NCI-H460 (cell line): ENCODE measurements at places on chromosomes 5 and 9. TPM values are rescaled to one million over a fixed set of nuclear protein-coding genes. Genes with fewer than 3 reads are reported as not detected.
A peak's percentile ranks its signal among the peaks of the same experiment; 100 is the strongest.

GRCh38 chr9:18990494-18990893 is 42.5 kb downstream of the SAXO1 start:
- DNase-seq = no peak

GRCh38 chr5:82347201-82347865 is 69.2 kb upstream of the RPS23 start:
- DNase-seq = no peak

- DNase-seq = no peak
These were observed 14.5 kb upstream of the HEXB start for GRCh38 chr5:74670396-74671038.

- DNase-seq = peak; percentile 29
These were observed 118.7 kb upstream of the SGCD start for GRCh38 chr5:156208271-156208670.

DNA sequence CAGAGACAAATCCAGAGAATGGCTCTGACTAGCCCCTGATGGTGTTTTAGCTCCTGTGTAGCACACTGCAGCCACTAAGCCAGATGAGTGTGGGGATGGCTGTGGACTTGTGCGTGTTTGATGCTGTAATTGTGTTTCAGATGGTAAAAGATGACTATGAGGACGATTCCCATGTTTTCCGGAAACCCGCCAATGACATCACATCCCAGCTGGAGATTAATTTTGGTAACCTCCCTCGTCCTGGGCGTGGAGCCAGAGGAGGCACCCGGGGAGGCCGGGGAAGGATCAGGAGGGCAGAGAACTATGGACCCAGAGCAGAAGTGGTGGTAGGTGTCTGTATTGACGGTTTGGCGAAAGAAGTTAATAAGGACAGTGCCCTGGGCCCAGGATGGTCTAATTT is 38.0 kb downstream of the HABP4 start:
- no peak for DNase-seq

DNA sequence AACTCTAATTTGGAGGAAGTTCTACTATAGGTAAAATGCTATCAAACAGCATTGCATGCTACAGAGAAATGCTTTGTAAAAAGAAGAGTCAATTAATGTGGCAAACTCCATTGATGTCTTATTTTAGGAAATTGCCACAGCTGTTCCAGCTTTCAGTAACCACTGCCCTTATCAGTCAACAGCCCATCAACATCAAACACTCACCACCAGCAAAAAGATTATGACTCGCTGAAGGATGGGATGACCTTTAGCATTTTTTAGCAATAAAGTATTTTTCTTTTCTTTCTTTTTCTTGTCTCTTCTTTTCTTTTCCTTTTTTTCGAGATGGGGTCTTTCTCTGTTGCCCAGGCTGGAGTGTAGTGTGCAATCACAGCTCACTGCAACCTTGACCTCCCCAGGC is 26.0 kb downstream of the CRHBP start:
- no peak for DNase-seq

GRCh38 chr5:58021466-58021865 is 438.4 kb downstream of the PLK2 start:
- DNase-seq = no peak

DNA sequence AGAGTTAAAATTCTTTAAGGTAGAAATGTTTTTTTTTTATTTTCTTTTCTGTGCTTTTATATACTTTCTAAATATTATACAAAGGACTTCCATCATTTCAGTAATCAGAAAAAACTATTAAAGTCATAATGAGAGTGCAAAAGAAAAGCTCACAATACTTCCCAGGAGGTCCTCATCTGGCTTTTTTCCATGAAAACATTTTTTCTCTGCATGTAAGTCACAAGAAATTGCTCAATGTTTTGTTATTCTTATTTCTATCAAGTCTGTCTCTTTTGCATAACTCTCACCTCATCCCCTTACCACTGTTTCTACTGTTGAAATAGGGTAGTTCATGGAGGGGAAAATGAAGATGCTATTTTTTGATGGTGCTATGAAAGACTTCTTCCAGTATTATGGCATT is 375.0 kb downstream of the TMEM232 start:
- DNase-seq = no peak

PCDHGA8 gene
- 0.97 and 1.4 TPM in 2 replicates for total RNA-seq

ST8SIA4 gene
- total RNA-seq = 7.0 and 7.7 TPM in 2 replicates

DDX4 gene
- 0.14 TPM in 1 of 2 replicates, not detected in the other for total RNA-seq

CYLC2 gene
- total RNA-seq = not detected in 2 replicates

ABL1 gene
- 60.6 and 63.0 TPM in 2 replicates for total RNA-seq
